CD4-positive, alpha-beta T cell treated with Interleukin-15 for 4 hours (primary cell): ENCODE measurements at places on chromosomes 16 and 17.

- no peak for DNase-seq
Observed at GRCh38 chr17:31700973-31701372, 158.1 kb downstream of the COPRS start.

DNA sequence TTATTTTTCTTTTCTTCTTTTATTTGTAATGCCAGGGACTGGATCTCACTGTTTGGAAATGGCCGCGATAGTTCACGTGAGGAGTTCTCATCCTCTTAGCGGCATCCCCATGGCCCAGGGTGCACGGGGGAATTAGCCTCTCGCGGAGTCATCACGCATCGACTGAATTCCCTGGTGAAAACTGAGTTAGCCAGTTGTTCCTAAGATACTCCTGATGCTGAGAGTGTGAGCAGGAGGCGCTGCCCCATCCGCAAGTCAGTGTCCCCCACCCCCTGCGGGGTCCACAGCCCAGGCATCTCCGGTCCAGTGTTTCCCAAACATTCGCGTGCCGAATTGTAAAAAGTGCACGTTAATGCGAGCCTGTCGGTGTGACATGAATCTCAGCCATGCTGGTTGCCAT lies 277.2 kb downstream of the CPPED1 start:
- no peak for DNase-seq

GRCh38 chr17:55334881-55335540 lies 70.3 kb downstream of the HLF start:
- no peak for DNase-seq

DNA sequence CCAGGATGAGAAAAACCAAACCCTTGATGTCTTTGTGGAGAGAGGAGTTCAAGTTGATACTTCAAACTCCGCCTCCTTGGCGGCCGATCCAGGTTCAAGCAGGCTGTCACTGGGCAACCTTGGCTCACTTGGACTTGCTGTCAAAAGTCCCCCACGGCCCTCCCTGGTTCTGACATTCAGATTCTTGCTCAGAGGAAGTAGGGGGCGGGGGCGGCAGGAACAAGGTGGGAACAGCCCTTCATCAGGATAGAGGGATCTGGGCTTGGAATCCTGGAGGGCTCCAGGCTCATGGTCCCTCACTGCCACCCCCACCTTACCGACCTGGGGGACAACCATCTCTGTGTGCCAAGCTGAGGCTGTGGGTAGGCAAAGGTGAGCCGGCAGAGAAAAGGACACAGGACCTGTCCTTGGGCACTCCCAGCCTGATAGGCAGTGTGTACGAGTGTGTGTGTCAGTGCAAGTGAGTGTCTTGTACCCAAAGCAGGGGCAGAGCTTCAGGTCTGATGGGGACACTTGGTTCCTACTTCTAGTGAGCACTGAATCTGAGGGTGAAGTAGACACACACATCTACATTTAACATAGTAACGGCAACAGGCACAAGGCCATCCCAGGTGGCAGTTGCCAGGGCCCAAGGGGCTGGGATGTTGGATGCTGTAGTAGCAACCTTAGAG lies 6.6 kb upstream of the TSPOAP1 start:
- DNase-seq: no peak

GRCh38 chr16:83692224-83692623 lies 115.6 kb upstream of the HSBP1 start:
- no peak for DNase-seq

GRCh38 chr17:28480799-28481571 lies 7.5 kb downstream of the SLC13A2 start:
- DNase-seq: no peak
